ENCODE measurements at places on chromosomes 2 and 18.

- DNase-seq = no peak
Observed at GRCh38 chr18:60196836-60197606, 175.6 kb downstream of the MC4R start.

GRCh38 chr18:78582181-78582709 is 397.4 kb upstream of the SALL3 start:
- no peak for DNase-seq

GRCh38 chr2:85647823-85648526 is 20.0 kb downstream of the SFTPB start:
- no peak for DNase-seq

GRCh38 chr2:128797533-128797932 is 478.9 kb upstream of the HS6ST1 start:
- DNase-seq = no peak

- DNase-seq = no peak
Observed at GRCh38 chr18:6115710-6116109, 220.4 kb upstream of the TMEM200C start.

GRCh38 chr18:31857526-31858106 is 85.3 kb downstream of the TRAPPC8 start:
- no peak for DNase-seq
